ENCODE measurements at places on chromosomes 16 and 17.
A peak's percentile ranks its signal among the peaks of the same experiment; 100 is the strongest.

GRCh38 chr17:2136241-2136640 lies 81.3 kb downstream of the HIC1 start:
- peaks cover 49% of the 10 kb centered on the region for H3K4me1 ChIP-seq
- peaks cover 7% of the 10 kb centered on the region for H3K36me3 ChIP-seq
- H3K4me3 ChIP-seq, result no peak overlapping the region
- H3K27me3 ChIP-seq, result no peaks in the 10 kb centered on the region
- no peak for DNase-seq

DNA sequence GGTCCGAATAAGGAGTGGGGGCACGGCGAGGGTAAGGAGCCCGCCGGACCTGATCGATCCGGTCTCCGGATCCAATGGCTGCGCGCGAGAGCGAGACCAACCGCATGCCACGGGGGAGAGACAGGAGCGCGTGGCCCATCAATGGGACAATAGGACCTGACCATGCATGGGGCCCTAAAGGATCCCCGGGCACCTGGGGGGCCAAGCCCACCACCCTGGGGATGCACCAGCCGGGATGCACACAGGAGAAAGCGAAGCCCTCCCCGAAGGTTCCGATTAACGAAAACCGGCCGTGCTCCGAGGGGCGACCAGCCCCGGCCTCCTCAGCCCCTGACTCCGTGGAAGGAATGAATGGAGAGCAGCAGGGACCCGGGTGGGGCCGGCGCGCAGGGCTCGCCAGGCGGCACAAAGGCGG lies 525 bp downstream of the JPT1 start:
- DNase-seq, result no peak
- H3K4me1 ChIP-seq, result peaks cover 23% of the 10 kb centered on the region
- no peaks in the 10 kb centered on the region for H3K27me3 ChIP-seq
- peak overlapping the region; percentile 71 for H3K27ac ChIP-seq

DNA sequence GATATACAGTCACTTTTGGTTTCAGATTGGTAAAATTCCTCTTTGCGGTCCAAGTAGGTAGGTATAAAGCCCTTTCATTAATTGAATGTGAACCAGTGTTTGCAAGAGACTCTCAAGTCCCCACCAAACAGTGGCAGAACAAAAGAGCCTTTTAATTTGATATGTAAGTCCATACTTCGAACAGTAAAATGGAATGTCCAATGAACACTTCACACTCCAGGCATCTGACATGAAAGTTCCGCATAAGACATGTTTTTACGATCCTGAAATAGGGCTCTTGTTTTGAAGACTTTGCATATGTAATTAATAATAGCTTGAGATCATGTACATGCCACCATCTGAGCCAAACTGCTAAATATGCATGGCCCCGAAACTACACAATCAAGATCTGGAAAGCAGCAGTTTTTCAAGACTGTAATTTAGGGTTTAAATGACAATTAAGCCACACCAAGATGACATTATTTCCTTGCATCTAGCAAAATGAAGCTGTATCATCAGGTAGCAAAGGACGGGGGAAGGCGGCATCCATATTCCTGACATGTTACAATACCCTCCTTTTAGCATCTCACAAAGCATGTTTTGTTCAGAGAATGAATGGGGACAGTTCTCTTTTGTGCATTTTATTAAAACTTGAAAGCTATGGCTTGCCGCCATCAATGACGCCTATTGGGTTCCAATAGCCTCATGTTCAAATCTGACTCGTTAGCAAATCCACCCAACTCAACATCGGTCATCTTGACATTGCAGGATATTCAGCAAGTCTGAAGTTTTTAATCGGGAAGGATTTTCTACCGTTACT lies 39.4 kb downstream of the LITAF start:
- H3K36me3 ChIP-seq, result peaks cover 25% of the 10 kb centered on the region
- DNase-seq, result no peak
- H3K27ac ChIP-seq, result no peak overlapping the region
- H3K4me3 ChIP-seq, result no peak overlapping the region

DNA sequence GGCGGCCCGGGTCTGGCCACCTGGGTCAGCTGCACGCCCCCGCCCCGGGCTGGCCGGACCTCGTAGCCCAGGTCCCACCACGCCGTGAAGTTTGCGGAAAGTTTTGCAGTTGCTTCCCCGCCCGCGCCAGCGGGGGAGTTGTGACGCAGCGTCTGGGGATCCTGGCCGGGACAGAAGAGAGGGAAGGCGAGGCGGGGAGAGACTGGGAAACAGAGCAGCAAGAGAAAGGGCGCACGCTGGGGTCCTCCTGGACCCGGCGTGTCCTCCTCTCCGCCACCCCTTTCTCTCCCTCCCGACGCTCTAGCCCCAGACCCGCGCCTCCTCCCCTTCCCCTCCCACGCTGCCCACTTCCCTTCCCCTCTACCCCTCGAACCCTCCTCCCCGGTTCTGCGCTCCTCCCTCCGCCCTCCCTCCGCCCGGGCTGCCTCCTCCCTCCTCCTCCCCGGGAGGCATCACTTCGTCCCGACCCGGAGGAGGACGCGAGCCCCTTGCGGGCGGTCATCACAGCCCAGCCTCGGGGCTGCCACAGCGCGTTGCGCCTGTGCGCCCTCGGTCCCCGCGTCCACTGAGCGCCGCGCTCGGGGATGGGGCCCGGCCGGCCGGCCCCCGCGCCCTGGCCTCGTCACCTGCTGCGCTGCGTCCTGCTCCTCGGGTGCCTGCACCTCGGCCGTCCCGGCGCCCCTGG lies at the start of gene MRC2:
MRC2 (plus strand) TSS at position 452 of the 685 bp plus-strand sequence; CDS start at position 585, 133 bp downstream.
- peak within 1 kb of the TSS; percentile 81 for H3K4me3 ChIP-seq
- peaks cover 49% of the 10 kb centered on the region for H3K4me1 ChIP-seq
- H3K36me3 ChIP-seq, result no peaks in the 10 kb centered on the region
- peak within 1 kb of the TSS; percentile 93 for H3K27ac ChIP-seq
- H3K27me3 ChIP-seq, result peaks cover 5% of the 10 kb centered on the region
- no peak for DNase-seq

- H3K36me3 ChIP-seq, result peaks cover 3% of the 10 kb centered on the region
- H3K27me3 ChIP-seq, result peaks cover 77% of the 10 kb centered on the region
- H3K4me3 ChIP-seq, result peak overlapping the region; percentile 61
- no peak for DNase-seq
- peak overlapping the region; percentile 77 for H3K27ac ChIP-seq
- peaks cover 63% of the 10 kb centered on the region for H3K4me1 ChIP-seq
These were observed 567 bp downstream of the SOX9 start for GRCh38 chr17:72121164-72122009.

DNA sequence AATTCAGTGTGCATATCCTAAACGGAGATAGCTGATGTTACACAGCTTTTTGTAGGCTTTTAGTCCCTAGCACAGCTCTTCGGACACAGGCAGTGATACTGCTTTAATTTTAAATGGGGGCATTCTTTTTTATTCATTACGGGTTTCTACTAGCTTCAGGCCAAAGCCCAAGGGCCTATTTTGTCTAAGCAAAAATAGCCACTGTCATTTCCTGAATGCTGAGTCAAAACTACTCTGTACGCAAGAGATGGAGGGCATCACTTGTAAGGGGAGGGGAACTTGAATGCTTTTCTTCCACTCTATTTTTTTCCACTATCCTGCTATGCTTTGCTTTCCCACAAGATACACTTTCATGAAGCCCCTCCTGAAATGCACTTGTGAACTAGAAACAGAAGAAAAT lies 360.7 kb downstream of the PMP22 start:
- peaks cover 5% of the 10 kb centered on the region for H3K27me3 ChIP-seq
- no peak overlapping the region for H3K27ac ChIP-seq
- H3K36me3 ChIP-seq, result no peaks in the 10 kb centered on the region
- DNase-seq, result no peak
- no peaks in the 10 kb centered on the region for H3K4me1 ChIP-seq
- H3K4me3 ChIP-seq, result no peak overlapping the region

GRCh38 chr16:71358464-71358998 lies at the start of gene CALB2:
Gene CALB2 (plus strand): TSS chr16:71358723. CDS start chr16:71358793, 70 bp downstream.
- H3K27me3 ChIP-seq, result peaks cover 14% of the 10 kb centered on the region
- DNase-seq, result no peak
- H3K4me1 ChIP-seq, result peaks cover 13% of the 10 kb centered on the region
- no peaks in the 10 kb centered on the region for H3K36me3 ChIP-seq
- H3K27ac ChIP-seq, result no peak within 1 kb of the TSS
